ENCODE measurements at places on chromosomes 3 and 15. TPM values are rescaled to one million over a fixed set of nuclear protein-coding genes. Genes with fewer than 3 reads are reported as not detected.

- ATAC-seq, result no peak
Measured at GRCh38 chr3:17629400-17629799, 113.0 kb downstream of the TBC1D5 start.

DNA sequence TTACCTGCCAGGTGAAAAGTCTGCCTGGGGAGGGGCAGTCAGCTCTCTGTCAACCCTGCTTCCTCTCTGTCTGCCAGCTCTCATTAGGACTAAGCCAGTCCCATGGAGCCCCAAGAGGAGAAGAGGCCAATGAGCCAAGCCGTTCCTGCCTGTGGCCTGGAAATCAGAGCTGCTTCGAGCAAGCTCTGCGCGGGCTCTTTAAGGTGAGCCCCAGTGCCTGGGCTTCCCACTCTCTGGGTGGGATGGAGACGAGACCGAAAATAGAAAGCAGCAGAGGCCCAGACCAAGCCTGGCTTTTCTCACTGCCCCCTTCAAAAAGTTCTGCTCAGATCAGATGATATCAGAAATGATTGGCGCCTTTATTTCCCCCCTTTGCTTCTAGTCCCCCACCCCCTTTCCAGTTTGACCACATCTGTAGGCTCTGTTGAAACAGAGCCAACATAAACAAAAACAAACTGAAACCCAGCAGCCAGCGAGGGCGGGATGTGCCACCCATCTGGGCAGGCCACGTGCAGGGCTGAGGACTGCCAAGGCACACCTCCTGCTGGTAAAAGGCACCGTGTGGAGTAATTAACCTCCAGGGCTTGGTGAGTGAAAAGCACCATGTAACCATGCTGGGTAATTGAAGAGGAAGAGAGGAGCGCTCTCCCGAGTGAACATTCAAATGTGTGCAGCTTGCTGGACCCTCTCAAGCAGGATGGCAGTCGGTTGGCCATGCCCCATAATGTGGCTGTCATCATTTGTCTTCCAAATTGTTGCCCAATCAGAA is 471.0 kb upstream of the PROK2 start:
- ATAC-seq, result no peak

- no peak for ATAC-seq
Measured at GRCh38 chr15:52218816-52219215, 27.6 kb upstream of the GNB5 start.

NEIL1 gene
- total RNA-seq, result 56.7 TPM

DNA sequence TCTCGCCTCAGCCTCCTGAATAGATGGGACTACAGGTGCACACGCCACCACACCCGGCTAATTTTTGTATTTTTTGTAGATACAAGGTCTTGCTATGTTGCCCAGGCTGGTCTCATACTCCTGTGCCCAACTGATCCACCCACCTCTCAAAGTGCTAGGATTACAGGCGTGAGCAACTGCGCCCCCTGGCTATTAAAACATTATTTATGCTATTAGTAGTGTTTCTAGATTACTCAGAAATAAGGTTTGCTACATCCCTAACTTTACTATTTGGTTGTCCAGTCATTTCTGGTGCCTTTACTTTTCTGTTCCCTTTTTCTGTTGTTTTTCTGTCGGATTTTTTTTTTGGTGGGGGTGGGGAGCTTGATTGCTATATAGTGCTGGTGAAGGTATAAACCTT is 393.6 kb upstream of the TPM1 start:
- no peak for ATAC-seq

ABHD17C gene
- 6.2 TPM for total RNA-seq

DNA sequence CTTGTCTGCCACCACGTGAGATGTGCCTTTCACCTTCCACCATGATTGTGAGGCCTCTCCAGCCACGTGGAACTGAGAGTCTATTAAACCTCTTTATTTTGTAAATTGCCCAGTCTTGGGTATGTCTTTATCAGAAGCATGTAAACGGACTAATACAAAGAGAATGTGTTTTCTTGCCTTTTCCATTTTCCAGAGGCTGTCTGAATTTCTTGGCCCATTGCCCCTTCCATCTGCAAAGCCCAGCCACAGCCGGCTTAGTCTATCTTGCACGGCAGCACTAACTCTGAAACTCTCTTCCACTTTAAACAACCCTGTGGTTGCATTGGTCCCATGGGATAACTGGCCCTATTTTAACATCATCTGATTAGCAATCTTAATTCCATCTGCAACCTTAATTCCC is 215.3 kb downstream of the LRTM1 start:
- ATAC-seq, result no peak

DNA sequence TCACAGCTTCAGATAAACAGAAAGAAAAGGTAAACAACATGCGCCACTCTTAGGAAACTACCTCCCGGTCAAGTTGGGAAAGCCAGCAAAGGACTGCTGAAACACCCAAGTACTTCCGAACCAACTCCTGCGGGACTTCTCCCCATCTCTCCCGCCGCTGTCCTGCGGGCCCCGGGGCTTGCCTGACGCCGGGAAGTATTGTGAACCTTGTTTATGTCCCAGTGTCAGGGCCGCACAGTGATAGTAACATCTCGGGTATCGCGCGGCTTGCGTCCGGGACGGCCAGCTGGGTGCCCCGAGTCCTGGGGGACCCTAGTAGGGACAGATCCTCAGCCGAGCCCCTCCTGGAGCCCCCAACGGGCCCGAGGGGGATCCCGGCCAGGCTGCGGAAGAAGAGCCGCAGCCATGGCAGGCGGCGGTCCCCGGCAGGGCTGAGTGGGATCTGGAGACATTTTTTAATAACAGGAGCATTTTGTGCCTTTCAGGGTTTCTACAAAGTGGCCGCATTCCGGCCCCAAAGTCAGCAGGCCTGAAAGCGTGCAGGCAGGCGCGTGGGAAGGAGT is 756 bp downstream of the CLPX start:
- ATAC-seq, result peak; percentile 37

DNA sequence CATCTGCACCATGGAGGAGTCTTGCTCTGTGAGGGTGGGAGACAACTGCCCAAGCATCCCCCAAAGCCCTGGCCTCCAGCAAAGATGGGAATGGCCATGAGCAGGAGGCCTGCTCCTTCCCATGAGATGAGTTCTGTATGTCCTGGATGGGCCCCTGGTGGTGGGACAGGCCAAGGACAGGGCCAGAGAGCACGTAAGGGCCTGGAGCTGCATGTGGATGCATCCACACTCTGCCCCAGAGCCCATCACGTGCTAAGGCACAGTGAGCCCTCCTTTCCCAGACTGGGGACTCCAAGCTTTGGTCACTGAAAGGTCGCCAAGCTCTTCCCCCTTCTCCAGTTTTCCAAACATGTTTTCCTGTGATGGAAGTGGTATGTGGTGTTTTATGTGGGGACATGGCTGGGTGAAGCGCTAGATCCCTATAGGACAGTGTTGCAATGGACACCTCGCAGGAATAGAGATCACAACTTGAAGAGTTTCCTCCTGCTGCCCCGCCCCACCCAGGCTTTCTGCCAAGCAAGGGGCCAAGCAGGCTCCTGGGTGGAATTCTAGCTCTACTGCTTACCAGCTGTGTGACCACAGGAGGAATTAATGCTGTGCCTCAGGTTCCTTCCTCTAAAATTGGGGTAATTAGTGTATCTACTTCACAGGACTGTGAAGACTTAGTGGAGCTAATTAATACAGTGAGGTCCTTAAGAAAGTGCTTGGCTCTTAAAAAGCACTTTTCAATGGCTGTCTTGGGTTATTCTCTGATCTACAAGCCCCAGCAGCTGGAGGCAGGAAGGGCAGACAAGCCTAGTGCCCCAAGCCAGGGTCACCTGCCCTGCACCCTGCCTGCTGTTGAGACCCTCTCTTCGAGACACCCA is 106.4 kb upstream of the RPL32 start:
- ATAC-seq, result no peak

CLDN18 gene
- total RNA-seq, result not detected

DNA sequence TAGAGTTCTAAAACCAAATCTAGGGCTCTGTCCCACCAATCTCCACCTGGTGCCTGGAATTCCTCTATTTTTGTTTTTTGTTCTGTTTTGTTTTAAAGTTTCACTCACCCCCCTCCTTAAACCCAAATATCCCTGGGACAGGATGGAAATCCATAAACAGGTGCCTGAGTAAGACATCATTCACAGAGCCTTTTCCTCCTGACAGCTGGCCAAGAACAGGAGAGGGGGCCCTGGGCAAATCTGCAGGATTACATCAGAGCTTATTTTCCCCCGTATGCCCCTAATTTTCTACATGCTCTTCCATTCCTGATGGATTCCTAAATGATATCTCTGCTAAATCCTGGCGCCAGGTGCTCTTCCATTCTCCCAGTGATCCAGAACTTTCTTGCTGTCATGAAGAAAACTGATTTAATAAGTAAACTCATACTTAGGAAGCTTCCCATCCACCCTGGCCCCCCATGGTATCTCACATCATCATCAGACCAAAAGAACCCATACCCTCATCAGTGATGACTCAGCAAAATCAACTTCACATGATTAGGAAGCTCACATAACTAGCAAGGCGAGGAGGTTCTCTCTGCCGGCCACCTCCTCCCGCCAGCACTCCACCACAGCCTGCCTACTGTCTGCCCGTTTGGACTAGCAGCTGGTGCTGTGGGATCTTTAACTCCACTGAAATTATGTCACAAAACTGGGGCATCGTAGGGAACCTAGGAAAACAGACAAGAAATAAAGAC is 61.0 kb downstream of the LIPC start:
- ATAC-seq, result no peak

FES gene
- total RNA-seq, result 122 TPM

- ATAC-seq, result no peak
Measured at GRCh38 chr3:32956750-32957570, 5.5 kb downstream of the CCR4 start.

CLEC3B gene
- 0.37 TPM for total RNA-seq

TGM5 gene
- total RNA-seq, result 0.61 TPM

HHATL gene
- not detected for total RNA-seq

DNA sequence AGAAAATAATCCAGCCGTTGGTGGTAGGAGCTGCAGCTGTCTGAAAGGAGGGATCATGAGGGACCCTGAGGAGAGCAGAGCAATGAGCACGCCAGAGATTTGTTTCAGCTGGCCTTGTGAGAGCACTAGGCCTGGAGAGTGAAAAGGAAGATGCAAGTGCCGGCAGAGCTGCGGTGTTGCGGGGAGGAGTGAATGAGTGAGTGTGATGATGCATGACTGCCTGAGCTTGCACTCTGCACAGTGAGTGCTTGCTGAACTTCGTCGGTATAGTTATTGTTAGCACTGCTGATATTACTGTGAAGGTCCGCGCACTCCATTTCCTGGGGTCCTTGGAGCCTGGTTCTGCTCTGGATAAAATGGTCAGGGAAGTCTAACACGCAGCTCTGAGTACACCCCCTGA is 23.2 kb downstream of the EIF1B start:
- ATAC-seq, result no peak

DNA sequence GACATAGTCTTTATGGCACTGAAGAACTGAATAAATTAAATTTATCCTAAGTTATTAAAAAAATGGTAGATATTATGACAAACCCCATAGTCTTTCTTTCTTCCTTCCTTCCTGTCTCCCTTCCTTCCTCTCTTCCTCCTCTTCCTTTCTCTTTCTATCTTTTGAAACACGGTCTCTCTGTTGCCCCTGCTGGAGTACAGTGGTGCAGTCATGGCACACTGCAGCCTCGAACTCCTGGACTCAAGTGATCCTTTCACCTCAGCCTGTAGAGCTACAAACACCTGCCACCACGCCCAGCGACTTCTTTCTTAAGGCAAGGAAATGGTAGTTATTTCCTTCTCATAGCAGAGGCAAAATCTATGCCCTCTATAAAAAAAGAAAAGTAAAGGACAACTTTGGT is 354.6 kb downstream of the GAP43 start:
- ATAC-seq, result no peak

- no peak for ATAC-seq
Measured at GRCh38 chr15:43463507-43463906, 29.4 kb downstream of the TP53BP1 start.

GRCh38 chr15:45118131-45118588 is 4.0 kb downstream of the DUOXA2 start:
- peak; percentile 98 for ATAC-seq

LMAN1L gene
- total RNA-seq, result 0.82 TPM

Data from activated T-helper 17 cell treated with anti-CD3 and anti-CD28 coated beads, Interleukin-2, amount 50 U/mL, for 72 hours (primary cell).